Endothelial cell of umbilical vein (primary cell): ENCODE measurements at places on chromosomes 11 and 22.

- no peak for DNase-seq
Measured at GRCh38 chr11:10302359-10302743, 2.5 kb upstream of the ADM start.

DNA sequence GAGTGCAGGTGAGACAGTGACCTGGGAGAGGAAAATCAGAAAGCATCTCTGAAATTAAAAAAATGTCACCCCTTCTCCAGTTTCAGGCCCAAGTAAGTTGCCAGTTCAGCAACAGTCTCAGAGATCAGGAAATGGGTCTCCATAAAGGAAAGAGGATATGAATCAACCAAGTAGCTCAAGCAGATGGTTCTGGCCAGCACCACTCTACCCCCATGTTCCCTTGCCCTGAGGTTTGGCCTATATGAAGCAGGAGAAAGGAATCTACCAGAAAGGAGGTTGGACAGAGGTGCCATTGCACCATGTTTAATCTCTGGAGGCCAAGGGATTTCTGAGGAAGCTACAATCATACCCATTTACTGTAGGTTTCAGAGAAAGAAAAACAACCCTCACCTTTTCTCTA, 7.7 kb downstream of the FZD4 start:
- peak; percentile 69 for DNase-seq

DNA sequence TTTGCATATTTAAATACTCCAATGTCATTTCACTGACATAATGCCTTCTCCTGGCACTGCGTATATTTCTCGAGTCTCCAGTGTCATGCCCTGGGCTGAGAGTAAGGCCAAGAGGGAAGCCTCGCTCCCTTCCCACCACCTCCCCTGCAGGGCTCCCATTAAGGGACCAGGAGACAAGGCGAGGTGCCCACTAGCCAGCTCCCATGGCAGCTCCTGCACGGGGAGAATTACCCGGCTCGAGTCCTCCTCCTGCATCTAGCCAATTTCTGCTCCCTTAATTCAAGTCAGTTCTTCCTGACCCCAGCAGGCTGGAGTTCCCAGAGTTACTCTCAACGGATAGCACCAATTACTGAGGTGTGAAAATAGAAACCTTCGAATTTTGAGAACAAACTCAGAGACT, 31.9 kb downstream of the OPCML start:
- DNase-seq: no peak

DNA sequence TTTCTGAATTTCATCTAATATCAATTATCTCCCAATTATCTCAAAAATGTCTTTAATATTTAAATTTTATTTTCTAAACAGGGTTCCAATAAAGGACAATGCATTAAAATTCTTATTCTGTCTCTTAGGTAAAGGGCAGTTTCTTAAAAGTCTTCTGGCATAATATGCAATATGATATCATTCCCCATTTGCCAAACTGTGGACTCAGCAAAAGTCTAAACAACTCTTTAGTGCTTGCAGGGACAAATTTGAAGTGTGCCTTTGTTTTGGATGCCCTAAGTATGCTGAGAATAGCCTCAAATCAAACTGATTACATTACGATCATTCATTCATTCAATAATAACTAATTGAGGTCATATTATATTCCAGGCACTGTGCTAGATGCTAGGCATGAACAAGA, 281.0 kb upstream of the KIRREL3 start:
- no peak for DNase-seq

- DNase-seq: peak; percentile 81
Measured at GRCh38 chr11:28704801-28705200, 596.6 kb downstream of the METTL15 start.

DNA sequence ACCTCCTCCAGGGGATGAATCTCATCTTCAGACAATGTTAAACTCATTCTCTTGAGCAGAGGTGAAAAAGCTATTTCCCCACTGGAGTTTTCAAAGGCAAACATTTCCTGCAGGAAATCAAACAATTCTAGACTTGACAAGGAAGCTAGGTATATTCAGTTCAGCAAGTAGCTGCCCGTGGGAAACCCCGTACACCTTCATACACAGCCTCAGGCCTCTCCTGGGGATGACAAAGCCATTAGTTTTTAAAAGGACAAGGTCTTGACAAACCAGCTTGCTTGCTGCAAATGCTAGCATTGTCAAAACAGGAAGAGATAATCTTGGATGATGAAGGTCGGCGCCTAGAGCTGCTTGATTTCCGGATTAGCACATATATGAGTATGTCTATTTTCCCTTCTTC, 1630.8 kb upstream of the TENM4 start:
- DNase-seq: no peak

DNA sequence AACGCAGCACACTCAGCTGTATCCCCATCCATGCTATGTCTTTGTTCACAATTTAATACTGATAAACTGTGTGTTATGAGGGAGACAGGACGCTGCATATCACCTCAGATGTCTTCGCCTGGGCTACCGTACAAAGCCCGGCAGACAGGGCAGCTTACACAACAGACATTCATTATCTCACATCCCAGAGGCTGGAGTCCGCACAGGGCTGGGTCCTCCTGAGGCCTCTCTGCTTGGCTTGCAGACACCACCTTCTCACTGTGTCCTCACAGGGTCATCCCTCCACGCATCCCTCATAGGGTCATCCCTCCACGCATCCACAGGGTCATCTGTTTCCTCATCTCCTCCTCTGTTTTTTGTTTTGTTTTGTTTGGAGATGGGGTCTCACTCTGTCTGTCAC, 61.2 kb downstream of the SHANK2 start:
- no peak for DNase-seq

DNA sequence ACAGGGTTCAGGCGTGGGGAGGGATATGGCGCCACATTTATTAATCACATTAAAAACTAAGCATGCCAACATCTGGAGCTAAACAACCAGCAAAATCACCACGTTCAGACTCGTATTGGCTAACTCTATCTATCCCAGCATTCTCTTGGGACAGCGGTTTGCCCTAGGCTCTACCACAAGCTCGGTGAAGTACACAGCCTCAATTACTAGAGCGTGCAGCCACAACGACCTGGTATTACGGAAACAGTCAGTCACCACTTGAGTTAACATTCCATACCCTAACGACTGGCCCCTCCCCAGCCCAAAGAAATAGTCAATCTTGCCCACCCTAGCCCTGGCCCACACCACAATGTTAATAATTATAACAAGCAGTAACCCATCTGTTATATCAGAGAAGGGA, 32.1 kb downstream of the APOL5 start:
- DNase-seq: no peak

DNA sequence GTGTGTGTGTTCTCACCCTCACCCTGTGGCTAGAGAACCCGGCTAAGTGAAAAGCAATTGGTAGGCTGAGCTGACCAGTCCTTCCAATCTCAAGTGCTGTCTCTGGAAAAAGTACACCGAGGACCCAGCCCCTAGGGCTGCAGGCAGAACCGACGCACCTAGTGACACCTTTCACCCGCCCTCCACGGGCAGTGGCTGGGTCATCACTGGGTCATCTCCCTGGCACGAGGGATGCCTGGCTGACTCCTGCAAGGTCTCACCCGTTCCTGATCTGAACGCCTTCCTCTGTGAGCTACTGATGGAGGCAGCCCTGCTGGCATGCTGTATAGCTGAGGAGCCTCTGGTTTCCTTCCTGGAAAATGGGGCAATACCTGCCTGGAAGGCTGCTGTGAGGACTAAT, 311.5 kb downstream of the NTM start:
- DNase-seq: no peak

DNA sequence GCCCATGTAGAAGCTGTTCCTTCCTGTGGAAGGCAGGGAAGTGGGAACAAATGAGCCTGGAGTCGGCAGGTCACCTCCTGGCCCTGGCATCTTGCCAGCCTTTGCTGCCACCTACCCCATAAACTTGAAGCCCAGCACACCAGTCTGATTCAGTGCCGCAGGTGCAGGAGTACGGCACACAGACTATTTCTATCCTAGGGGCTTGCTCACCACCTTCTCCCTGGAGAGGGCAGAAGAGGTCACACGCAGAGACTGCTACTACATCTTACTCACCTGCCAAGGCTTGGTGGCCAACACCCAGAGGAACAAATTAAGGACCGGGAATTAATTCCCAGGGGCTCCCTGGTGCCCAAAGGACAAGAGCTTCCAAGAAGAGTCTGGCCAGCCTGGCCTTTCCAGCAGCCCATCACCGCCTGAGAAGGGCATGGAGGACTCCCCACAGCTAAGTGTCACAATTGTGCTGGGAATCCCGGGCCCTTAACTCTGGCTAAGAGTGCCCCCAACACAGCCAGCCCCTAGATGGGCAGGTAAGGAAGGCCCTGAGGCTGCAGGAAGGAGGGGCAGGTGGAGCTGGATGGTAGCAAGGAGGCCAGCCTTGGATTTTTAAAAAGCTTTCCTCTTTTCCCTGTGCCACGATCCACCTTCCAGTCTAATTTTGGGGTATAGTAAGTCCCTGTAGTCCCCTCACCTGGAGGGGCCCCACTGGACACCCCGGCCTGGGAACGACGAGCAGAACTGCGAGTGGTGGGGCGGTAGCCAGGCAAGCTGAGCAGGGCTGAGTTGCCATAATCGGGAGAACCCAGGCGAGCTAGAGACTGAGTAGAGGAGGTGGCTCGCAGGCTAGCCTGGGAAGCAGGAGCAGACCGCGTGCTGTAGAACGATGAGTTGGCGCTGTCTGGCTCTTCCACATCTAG, 6.9 kb downstream of the IL18BP start:
- DNase-seq: peak; percentile 42

GRCh38 chr22:50567721-50568252, 5.1 kb upstream of the SYCE3 start:
- no peak for DNase-seq

GRCh38 chr11:46949297-46949696, 12.7 kb downstream of the CSTPP1 start:
- DNase-seq: no peak

DNA sequence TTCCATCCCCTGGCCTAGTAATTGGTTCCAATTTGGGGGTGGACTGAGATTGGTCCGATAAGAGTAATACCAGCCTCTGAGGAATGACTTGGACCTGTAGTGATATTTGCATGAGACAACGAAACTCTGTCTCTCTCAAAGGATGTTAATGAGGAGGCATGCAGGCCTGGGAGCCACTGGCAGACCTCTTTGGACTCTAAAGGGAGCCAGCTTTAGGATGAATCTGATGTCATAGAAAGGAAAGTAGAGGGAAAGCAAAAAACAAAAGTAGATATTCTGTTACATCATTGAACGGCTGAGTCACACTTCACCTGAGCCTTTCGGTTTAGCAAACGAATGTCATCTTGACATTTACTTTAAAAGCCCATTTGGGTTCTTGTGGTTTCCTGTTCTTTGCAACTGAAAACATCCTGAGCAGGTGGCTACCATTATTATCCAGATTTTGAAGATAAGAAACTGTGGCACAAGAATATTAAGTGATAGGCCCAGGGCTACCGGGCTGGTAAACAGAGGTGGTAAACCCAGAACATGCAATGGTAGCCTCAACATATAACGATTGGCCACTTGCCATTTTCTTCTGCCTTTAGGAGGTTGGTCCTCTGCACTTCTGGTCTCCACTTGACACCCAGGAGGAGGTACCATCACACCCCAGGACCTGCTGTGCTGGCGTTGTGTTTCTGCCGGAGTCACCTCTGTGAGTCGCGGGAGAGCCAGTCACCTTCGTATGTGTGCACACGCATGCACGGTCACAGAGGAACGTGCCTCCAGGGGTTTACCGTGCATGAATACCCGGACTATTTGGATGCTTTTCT, 42.7 kb downstream of the RTL6 start:
- DNase-seq: no peak

DNA sequence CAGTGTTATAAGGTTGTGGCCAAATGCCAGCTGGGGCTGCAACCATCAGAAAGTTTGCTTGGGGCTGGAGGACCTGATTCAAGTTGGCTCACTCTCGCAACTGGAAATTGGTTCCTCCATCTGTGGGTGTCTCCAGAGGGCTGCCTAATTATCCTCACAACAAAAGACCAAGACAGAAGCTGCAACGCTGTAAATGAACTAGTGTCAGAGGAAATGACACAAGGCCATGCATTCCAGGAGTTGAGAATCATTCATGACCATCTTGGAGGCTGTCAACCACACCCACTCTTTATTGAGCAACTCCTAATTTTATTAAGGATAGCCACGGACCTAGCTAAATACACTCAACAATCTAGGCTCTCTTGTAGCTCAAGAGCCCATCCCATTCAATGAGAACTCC, 1060.8 kb downstream of the OPCML start:
- no peak for DNase-seq

DNA sequence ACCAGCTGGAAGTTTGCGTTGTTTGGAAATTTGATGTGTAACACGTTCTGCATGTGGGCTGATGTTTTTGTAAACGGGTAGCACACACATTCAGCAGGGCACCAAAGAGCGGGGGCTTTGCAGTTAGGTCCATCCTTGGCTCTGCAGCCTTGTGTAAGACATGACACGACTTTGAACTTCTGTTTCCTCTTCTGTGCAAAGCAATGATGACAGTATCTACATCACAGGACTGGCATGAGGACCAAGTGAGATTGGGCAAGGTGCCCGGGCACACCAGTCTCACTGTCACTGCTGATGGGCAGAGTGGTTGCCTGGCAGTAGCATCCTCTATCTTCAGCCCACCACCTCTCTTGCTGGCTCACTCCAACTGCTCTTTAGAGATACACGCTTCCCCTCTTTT, 3.3 kb downstream of the TCN2 start:
- DNase-seq: no peak

DNA sequence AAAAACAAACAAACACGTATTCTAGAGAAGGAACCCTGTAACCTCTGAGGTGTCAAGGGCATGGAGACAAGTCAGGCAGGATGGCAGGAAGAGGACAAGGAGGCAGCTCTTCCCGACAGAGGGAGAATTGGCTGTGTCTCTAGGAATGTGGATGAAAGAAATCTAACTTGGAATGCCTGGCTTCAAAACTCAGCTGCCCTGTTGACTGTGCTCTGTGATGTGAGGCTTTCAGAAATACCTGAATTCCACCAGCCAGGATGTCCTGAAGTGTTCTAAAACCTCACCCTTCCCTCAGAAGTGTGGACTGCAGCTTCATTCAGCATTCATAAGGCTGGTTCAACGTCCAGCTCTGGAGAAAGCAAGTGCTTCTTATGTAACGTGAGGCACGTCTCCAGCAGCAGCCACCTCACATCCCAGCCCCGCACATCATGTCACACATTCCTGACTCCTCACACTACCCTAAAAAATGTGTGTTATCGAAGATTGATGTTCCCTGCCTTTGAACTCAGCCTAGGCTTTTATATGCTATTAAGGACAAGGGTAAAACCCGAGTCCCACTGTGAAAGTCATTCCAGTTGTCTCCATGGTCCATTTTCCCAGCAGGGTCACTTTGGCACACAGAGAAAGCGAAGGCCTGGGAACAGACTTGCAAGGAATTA, 398.9 kb downstream of the ETS1 start:
- DNase-seq: no peak

DNA sequence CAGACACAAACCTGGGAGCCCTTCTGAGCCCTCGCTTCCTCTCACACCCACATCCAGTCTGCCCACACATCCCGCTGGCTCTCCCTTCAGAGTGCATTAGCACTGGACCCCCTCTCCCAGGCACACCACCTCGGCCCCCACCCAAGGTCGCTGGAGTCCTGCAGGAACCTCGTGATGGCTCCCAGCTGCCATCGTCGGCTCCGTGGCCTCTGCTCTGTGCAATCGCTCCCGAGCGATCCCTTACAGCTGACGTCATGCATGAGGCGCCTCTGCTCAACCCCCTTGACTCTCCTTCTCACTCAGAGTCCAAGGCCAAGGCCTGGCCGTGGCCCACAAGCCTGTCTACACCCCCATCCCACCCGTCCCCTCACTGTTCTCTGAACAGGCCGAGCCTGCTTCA, 183.9 kb downstream of the EFCAB6 start:
- DNase-seq: no peak
